Breast epithelium (tissue), 4 donors: ENCODE measurements at places on chromosomes 3 and 15. TPM values are rescaled to one million over a fixed set of nuclear protein-coding genes. Genes with fewer than 3 reads are reported as not detected.

Gene OXSM
- 7.5 TPM for total RNA-seq

Gene IMPG2
- total RNA-seq, result 0.33 TPM

Gene MAPKBP1
- 29.3 TPM for total RNA-seq

Gene EFHB
- 2.6 TPM for total RNA-seq

Gene ASTE1
- 10.5 TPM for total RNA-seq

Gene ALDH1A2
- 11.1 TPM for total RNA-seq

Gene CCDC39
- not detected for total RNA-seq

Gene IL17RE
- 11.7 TPM for total RNA-seq

Gene SLC22A14
- 0.29 TPM for total RNA-seq

Gene CFAP100
- not detected for total RNA-seq

Gene CHRFAM7A
- total RNA-seq, result 0.73 TPM

Gene C3orf80
- 0.16 TPM for total RNA-seq

Gene NR1I2
- 0.29 TPM for total RNA-seq

Gene P2RY1
- 10.9 TPM for total RNA-seq

Gene GABRB3
- total RNA-seq, result 1.1 TPM

Gene TMCO5A
- not detected for total RNA-seq

Gene ELL3
- 14.5 TPM for total RNA-seq
